ENCODE measurements at places on chromosomes 7 and 10.

GRCh38 chr7:77855371-77856083, 57.0 kb downstream of the PHTF2 start:
- no peak for DNase-seq

GRCh38 chr7:133344275-133344674, 91.4 kb downstream of the EXOC4 start:
- DNase-seq = no peak

GRCh38 chr7:131654668-131655326, 98.4 kb upstream of the PODXL start:
- peak; percentile 93 for DNase-seq

GRCh38 chr7:17558135-17558534, 259.7 kb downstream of the AHR start:
- DNase-seq = no peak

DNA sequence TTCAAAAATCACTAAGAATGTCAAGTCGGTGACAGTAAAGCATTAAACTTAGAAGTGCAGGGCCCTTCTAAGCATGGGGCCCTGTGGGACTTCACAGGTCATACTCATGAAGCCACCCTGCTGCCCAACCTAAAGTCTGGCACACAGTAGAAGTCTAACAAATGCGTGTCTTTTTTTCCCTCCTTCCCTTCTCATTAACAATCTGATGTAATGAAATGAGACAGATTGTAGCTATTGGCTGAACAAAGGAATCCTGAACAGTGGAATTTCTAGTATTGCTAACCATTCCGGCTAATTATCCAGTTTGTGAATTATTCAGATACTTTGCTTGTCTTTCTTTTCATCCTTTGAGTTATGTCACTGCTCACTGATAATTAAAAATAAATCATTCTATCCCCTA, 369.9 kb downstream of the WDR11 start:
- DNase-seq = no peak

DNA sequence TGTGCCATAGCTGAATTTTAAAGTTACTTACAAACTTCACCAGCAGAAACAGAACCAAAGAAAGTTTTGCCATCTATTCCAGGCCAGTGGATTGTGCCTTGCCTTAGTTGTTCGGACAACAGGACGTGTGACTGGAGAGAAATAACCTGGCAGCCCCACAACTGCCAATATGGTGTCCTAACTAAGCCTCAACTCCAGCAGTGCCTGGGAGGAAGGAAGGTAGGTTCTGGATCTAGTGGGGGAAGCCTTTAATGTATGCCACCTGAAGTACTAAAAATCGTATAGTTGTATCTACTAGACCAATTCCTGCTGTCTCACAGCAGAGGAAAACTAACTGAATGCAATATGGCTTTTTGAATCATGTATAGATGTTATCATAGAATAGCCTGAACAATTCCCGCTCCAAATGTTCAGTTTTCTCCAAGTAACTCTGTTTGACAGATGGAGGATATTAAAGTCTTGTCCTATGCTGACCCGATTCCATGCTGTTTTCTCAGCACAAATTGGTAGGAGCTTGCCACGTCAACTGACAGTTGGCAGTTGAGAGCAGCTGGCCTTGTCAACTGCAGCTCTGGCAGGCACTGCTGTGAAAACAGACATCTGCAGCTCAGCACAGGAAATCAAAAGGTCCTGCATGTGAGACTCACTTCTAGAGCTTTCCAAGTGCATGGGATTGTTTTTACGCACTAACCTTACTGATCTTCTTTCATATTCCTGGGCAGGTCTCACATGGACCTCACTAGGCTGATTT, 84.5 kb upstream of the WNT16 start:
- no peak for DNase-seq

DNA sequence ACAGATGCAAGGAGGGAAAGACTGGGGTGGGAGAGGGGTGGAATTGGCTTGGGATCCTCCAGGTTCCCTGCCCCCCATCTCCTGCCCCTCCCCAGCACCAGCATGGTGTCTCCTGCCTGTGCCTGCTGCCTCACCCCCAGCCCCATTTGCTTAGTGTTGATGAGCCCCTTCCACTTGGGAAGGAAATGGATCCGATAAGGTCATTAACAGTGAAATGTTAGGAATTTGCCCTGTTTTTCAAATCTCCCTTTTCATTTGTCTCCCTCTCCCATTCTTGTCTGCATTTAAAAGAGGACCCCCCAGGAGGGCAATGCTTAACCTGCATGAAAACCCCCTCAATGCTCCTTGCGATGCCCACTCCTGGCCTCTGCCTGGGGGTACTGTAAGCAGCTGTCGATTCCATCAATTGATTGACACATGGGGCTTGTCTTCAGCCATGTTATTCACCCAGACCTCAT, 51.5 kb downstream of the HK1 start:
- DNase-seq = no peak

Data from stimulated activated CD4-positive, alpha-beta T cell treated with anti-CD3 and anti-CD28 coated beads, Interleukin-2, amount 100 ng/mL, for 48 hours (primary cell).